ENCODE measurements at places on chromosomes 11 and 22.

GRCh38 chr11:129698212-129698611 is 117.4 kb upstream of the TMEM45B start:
- no peak for DNase-seq

- no peak for DNase-seq
These were observed 31.7 kb downstream of the TPCN2 start for GRCh38 chr11:69080257-69080995.

- DNase-seq, result peak; percentile 64
These were observed 38.7 kb upstream of the CDON start for GRCh38 chr11:126101251-126101929.

- DNase-seq, result no peak
These were observed 9.9 kb downstream of the UCP3 start for GRCh38 chr11:73998846-73999575.

- no peak for DNase-seq
These were observed 15.5 kb downstream of the IRAG1 start for GRCh38 chr11:10678101-10678500.
